ENCODE measurements at places on chromosomes 1 and 21.
A peak's percentile ranks its signal among the peaks of the same experiment; 100 is the strongest.

GRCh38 chr1:156063997-156064285 is 3.0 kb downstream of the RAB25 start:
- no peak for DNase-seq

DNA sequence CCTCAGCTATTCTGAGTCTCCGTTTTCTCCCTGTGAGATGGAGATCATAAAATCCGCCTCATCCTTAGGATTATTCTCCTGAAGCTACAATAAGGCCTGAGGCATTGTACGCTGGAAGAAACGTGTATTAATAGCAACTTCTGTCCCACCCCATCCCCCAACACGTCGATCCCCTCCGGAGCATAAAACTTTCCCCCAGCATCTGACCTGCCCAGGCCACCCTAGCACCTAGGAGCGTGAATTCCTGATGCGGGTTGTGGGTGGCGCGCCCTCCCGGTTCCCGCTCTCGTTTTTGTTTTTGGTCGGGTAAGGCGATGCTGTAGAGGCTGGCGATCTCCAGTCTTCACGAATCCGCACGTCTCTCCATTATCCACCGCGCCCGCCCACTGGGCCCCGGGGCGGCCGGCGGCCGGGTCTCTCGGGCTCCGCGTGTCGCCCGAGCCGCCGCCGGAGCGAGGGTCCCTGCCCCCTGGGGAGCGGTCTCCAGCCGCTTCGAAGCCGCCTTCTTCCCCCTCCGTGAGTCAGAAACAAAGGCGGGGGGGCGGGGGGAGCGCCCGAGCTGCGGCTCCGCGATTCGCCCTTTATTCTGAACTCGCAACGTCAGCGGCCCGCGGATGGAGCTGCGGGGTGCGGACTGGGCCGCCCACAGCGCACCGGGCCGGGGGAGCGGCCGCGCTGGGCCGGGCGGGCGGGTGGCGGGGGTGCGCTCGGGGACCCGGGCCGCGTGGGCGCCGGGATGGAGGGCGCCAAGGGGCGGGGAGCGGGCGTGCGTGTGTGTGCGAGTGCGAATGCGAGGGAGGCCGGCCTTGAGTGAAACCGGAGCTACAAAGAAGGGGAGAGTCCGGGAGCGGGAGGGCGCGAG is at the start of gene PLEKHO1:
PLEKHO1 (plus strand) TSS at position 646 of the 862 bp plus-strand sequence. CDS start 342 bp downstream, outside the sequence.
- DNase-seq, result peak; percentile 97

DNA sequence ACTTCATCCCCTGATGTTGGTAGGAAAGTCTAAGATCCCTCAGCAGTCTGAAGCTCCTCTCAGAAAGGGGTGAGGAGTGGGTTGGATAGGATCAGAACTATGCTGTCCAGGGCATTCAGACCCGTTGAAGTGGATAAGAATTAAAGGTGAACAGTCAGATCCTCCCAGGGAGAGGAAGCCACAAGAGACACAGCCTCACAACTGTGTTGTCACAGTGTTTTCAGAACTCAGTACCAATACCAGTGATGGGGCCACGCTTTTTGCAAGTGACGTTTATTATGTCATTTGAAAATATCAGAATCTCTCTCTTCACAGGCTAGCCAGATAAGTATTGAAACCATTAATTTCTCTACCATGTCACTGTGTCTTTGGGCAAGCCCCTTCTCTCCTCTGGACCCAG is 15.4 kb upstream of the EPS15 start:
- DNase-seq, result no peak

DNA sequence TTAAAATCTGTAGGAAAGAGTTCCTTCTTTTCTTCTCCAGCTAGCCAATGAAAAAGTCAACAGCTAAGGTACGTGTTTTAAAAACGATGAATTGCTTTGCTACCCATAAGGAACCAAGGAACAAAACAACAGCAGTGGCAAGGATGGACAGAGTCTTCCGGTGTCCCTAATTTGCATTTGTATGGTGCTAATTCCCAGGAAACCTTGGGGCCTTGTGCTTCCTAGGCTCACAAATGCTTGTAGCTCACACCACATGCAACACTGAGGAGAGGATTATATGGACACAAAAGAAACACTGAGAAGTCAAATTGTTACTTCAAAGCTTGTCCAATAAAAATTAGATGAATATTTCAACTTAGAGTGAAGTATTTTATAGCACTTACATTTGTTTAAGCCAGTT is 1.8 kb upstream of the PGBD5 start:
- DNase-seq, result no peak

DNA sequence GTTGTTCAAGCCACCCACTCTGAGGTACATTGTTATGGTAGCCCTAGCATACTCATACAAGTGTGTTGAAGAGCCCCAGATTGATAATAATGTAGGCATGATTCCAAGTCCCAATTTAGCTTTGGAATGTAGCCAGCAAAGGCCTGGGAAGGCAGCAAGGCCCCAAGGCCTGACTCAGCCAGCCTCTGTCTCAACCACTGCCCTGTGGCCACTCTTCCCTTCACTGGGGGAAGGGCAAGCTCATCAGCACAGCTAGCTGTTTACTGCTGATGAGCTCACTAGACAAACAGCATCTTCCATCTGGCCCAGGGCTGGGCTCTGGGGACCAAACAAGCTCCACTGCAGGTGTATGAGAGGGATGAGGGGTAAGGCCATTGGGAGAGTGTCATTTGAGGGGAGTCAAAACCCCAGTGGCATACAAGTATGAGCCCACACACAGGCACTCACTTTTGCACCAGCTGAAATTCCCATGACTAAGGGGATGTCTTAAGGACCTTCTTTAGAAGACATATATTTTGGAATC is 2.2 kb upstream of the IRF6 start:
- no peak for DNase-seq

- no peak for DNase-seq
Observed at GRCh38 chr1:192159781-192160180, 1.5 kb downstream of the RGS18 start.

DNA sequence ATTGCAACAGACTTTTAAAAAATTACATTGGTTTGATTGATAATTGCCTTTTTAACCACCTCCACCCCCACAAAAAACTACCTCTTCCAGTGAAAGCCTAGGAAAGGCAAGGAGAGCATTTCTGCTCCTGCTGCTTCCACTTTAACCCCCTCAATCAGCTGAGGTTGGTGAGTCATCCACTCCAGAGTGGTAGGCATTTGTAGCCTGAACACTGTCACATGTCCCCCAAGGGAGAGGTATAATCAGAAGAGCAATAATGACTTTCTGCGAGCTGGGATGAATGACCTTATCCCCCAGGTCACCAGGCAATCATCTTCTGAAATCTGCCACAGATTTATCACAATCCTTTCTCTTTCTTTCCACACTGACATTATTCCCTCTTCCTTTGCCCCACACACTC is 126.6 kb upstream of the CAMK1G start:
- DNase-seq, result no peak

GRCh38 chr1:32363713-32364112 is 1.4 kb downstream of the TSSK3 start:
- peak; percentile 61 for DNase-seq

GRCh38 chr1:3774946-3775489 is 2.5 kb downstream of the SMIM1 start:
- no peak for DNase-seq

GRCh38 chr1:43797891-43798290 is 90.6 kb downstream of the ST3GAL3 start:
- DNase-seq, result no peak

- no peak for DNase-seq
Observed at GRCh38 chr1:155192346-155193274, 15.1 kb downstream of the THBS3 start.

DNA sequence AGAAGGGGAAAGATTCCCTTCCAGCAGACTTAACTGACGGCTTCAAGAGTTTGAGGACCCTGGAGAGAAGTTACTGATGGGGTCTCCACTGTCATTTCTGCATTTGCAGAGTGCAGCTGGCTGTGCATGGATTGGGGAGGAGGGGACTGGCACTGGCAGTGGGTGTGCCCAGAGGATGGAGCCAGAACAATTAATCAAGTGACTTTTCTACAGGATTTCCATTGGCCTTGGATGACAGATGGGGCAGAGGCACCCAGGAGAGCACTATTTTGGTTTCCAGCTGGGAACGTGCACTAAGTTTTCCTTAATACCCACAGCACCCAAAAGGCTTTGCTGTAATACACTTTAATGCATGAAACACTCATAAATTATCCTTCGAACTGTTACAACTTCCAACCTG is 1.3 kb downstream of the NGF start:
- DNase-seq, result no peak

DNA sequence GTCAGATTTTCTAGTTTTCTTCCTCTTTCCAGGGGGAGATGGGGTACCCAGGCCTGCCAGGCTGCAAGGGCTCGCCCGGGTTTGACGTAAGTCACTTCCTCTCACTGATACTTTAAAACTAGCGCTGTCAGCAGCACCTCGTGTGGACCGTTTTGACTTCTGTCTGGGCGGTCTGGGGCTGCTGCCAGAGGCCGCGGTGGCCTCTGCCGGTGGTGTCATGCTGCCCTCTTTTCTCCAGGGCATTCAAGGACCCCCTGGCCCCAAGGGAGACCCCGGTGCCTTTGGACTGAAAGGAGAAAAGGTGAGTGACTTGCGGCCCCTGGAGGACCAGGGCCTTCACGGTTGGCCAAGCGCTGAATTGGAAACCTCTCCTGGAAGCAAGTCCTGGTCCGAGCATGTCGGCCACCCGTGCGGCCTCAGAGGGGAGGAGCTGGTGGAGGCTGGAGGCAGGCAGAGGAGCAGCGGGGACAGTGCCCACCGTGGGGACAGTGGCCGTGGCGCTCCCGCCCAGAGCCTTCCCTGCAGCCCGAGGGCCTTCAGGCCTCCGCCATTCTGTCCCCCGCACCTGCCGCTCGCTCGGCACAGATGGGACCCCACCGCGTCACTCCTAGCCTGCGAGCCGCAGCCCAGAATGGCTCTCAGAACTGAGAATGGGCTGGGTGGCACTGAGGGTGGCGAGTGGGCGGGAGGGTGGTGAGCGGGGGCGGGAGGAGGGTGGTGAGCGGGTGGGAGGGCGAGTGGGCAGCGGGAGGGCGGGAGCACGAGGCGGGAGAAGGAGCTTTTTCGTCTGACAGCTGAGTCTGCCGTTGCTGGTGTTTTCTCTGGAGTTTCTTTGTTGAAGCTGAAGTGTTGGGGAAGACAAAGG is 9.4 kb downstream of the COL6A1 start:
- DNase-seq, result peak; percentile 72

- DNase-seq, result no peak
Observed at GRCh38 chr1:202187697-202188407, 5.7 kb upstream of the LGR6 start.

- no peak for DNase-seq
Observed at GRCh38 chr1:75085931-75086330, 48.3 kb upstream of the LHX8 start.

DNA sequence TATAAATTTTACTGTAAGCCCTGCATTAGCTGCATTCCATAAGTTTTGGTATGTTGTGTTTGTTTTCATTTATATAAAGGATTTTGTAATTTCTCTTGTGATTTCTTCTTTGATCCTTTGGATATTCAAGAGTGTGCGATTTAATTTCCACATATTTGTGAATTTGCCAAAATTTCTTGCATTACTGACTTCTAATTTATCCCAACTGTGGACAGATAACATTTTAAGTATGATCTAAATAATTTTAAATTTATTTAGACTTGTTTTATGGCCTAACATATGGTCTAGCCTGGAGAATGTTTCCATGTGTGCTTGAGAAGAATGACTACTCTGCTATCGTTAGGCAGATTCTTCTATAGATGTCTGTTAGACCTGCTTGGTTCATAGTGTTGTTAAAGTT is 23.2 kb downstream of the RPE65 start:
- no peak for DNase-seq

GRCh38 chr1:12518931-12519692 is 98.9 kb downstream of the DHRS3 start:
- DNase-seq, result no peak

GRCh38 chr1:231720652-231721325 is 94.2 kb downstream of the DISC1 start:
- DNase-seq, result no peak

DNA sequence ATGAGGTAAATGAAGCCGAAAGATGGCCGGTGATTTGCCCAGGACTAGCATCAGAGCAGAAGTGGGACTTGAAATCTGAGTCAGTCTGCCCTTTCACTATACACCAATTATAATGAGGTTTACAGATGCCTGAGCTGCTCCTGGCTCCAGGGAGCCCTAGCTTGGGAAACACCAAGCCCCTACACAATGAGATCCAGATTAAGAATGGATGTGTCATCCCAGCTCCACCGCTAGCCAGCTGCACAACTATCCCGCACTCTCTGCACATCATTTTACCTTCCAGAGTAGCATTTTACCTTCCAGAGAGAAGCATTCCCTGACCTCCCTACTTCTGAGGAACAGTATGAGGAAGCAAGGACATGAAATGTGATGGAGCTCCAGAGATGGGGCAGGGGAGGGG is 27.0 kb downstream of the SERTAD4 start:
- no peak for DNase-seq

GRCh38 chr1:154751690-154752089 is 118.4 kb downstream of the KCNN3 start:
- no peak for DNase-seq

GRCh38 chr1:231642618-231643017 is 16.0 kb downstream of the DISC1 start:
- no peak for DNase-seq

DNA sequence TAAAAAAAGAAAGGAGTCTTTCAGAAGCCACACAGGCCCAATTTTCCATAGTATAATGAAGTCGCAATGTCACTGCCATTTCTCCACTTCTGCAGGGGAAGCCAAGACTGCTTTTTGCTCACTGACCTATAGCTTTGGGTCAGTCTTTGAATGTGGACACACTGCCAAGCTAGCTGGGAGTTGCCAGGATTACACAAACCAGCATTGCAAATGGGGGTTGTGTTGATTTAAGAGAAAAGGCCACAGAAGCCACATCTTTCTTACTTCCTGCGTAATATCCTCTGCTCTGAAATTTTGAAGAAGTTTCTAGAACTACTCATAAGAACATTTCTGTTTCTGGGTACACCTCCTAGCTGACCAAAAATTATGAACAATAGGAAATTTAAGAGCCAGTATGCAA is 45.8 kb upstream of the SAMSN1 start:
- no peak for DNase-seq

- no peak for DNase-seq
Observed at GRCh38 chr1:245645406-245645805, 490.6 kb downstream of the KIF26B start.

DNA sequence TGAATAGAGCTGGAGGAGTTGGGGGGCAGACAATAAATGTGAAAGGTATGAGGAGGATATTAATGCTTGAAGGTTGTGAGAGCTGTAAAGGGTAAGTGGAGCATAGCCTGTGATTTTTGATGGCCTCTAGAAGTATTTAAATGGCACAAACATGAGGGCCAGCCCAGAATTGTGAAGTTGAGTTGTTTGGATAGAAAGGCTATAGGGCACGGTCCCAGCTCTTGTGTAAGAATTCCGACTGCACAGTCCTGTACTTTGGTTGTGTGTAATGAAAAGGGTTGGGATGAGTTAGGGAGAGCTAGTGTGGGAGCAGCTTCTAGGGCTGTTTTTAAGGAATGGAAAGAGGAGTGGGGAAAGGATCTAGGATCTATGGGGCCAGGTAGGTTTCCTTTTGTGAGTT is 665.5 kb downstream of the USP25 start:
- no peak for DNase-seq
